ENCODE measurements at places on chromosomes 7 and 10.
A peak's percentile ranks its signal among the peaks of the same experiment; 100 is the strongest.

DNA sequence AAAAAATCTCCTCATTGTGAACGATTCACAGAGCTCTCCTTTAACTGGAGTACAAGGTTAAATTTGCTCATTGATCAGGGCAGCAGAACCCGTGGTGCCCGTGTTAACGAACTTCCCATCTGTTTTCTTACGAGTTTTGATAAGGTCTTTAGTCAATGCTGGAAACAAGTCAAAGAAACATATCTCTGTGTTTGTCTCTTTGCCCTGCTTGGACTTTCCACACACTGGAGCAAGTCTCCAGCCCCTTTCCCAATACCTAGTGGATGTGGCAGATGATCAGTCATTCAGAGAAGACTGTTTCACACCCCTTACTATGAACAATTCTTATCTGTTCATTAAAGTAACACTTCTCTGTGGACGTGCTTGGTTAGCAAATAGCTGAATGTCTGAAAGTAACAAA, 121.3 kb downstream of the ARID5B start:
- no peak for DNase-seq

GRCh38 chr7:45970454-45970853, 49.4 kb upstream of the IGFBP3 start:
- DNase-seq: no peak

DNA sequence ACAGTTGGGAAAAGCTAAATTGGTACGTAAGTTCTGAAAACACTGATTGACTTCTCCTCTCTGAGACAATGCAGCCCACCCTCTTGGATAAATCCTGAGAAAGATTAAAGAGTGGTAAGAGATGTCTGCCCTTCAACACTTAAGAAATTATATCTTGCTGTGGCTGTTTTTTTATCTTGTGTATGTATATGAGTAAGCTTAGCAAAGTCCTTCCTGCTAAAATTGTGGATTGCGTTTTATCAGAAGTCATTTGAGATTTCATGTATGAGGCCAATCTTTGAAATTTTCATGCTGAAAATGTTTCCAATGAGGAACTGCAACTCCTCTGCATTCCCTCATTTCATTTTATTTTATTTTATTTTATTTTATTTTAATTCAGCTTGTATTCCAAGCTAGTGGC, 106.2 kb upstream of the INHBA start:
- DNase-seq: no peak

GRCh38 chr7:51067757-51068156, 248.9 kb downstream of the COBL start:
- DNase-seq: no peak

GRCh38 chr10:61120805-61121204, 176.8 kb upstream of the RHOBTB1 start:
- no peak for DNase-seq

GRCh38 chr7:37690206-37690605, 6.6 kb downstream of the GPR141 start:
- DNase-seq: no peak

DNA sequence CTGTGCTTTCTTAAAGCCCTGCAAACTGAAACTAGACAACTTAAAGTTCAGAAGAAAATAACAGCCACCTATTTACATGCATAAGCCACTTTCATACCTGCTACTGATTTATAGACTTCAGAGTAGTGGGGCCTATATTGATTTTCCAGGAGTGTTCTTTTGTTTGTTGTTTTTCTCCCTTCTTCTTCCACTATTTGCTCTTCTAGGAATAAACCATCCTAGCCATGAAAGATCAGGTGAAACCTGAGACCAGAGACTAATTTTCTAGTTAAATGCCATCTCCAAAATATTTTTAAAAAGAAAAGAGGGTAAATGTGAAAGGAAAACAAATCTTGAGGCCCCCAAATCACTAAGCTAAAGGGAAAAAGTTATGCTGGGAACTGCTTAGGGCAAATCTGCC, 72.4 kb upstream of the C1GALT1 start:
- DNase-seq: no peak

GRCh38 chr7:117173035-117173770, 149.7 kb downstream of the WNT2 start:
- DNase-seq: no peak

DNA sequence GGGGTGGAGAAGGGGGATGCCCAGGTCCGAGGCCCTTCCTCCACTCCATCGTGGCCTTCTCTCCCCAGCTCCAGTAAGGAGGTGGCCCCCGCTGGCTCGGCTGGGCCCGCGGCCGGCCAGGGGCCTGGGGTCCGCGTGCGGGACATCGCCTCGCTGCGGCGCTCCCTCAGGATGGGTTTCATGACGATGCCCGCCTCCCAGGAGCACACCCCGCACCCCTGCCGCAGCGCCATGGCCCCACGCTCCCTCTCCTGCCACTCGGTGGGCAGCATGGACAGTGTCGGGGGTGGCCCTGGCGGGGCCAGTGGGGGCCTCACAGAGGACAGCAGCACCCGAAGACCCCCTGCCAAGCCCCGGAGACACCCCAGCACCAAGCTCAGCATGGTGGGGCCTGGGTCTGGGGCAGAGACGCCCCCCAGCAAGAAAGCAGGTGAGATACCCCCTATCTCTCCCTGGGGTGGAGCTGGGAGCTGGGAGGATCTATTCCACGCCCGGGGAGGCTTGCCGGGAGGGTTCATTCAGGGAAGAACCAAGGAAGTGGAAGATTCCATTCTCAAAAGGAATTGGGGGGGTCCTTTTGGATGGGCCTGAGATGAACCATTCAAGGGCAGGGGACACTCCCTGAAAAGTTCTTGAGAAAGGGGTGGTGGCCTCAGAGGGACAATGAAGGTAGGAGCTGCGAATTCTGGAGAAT, 3.2 kb downstream of the NYAP1 start:
- DNase-seq: no peak

GRCh38 chr7:114439581-114439980, 25.0 kb downstream of the FOXP2 start:
- no peak for DNase-seq

DNA sequence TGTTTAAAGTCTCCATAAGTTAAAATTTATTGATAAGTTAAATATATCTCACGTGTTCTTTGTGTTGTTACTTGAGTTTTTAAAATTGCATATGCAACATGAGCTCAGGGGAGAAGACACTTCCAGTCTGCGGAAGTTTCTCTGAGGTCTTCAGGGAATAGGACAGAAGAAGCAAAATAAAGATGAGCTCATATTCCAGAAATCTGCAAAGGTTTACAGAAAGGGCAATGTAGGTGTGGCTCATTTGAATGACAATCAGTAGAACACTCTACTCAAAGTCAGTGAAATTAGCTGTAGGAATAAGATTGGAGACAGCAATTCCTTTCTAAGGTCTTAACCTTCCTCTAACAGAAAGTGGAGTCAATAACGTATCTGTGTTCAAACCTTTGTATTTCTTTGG, 53.7 kb downstream of the CACNA2D1 start:
- no peak for DNase-seq

DNA sequence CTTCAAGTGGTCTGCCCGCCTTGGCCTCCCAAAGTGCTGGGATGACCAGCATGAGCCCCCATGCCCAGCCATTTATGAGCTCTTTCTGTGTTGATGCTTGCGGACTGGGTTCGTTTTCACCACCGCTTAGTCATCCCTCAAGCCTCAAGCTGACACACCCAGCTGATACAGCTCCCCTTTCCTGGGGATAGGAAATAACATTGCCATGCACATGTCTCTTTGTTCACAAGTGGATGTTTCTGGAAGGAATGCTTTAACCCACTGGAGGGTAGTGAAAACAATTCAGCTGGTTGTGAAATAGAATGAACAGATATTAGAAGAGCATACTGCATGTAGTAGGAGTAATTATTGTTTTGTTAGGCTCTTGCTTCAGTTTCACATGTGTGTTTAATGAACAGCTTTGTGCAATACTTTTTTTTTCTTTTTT, 8.5 kb upstream of the METTL27 start:
- no peak for DNase-seq

DNA sequence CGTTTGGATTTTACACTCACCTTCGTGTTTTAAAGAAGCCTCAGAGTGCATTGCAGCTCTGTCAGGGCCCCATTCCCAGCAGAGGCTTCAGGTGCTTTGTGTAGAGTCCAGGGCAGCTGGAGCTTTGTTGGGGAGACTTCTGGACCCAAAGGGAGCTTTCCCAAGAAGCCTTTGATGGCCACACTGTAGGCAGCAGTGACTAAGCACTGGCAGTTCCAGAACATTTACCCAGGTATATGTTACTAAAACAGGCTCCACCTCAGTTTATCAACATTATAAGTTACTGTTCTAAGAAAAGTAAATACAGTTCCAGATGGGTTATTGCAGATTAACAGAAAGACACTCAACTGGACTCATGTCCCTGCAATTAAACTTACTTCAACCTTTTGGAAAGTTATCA, 66.8 kb downstream of the LANCL2 start:
- DNase-seq: no peak

GRCh38 chr10:31586723-31587638, 268.0 kb downstream of the ZEB1 start:
- DNase-seq: no peak

DNA sequence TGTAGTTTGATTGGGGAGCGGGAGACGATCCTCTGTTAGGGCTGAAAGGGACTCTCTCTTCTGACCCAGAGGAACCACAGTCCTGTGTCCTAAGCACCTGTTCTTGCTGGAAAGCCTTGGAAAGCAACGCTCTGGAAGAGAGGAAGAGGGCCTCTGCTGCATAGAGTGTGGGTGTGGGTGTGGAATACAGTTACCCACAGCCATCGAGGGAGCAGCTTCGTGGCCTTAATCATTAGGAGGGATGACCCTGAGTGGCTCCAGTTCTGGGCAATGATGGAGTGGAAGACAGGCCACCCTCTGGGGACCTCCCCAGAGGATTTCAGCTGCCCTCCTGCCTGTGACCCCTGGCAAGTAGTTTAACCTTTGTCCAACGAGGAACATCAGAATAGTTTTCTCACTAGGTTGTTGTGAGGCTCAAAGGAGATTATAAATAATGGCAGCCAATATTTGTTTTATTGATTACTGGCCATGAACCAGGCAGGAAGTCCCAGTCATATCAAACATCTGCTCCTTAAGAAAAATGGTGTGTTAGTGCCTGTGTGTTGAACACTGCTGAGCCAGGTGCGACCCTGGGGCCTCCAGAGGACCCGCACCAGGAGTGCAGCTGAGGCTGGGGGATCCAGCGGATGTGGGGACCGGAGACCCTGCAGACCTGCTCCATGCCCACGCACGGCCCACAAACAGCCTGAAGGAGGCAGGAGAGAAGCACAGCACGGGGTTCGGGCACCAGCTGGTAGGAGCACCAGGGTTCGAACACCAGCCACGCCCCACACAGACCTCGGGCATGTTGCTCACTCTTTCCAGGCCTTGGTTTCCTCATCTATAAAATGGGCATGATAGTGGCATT, 35.6 kb downstream of the FAM241B start:
- no peak for DNase-seq

DNA sequence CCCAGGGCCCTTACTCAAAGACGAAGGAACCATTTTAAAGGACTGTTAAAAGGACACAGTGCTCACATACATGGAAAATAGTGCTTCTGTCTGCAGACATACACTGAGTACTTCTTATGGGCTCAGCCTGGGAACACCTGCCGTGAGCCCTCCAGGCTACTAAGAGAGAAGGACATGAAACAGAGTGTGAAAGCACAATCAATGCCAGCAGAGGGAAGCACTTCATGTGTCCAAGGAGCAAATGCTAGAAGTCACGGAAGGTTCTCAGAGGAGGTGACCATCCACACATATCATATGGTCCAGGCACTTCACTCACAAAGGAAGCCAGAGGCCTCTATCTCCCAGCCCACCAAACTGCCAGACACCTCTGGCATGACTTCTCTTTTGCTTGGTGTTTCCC, 15.5 kb downstream of the ELMO1 start:
- no peak for DNase-seq

GRCh38 chr10:14433147-14433546, 102.4 kb upstream of the FRMD4A start:
- DNase-seq: no peak

DNA sequence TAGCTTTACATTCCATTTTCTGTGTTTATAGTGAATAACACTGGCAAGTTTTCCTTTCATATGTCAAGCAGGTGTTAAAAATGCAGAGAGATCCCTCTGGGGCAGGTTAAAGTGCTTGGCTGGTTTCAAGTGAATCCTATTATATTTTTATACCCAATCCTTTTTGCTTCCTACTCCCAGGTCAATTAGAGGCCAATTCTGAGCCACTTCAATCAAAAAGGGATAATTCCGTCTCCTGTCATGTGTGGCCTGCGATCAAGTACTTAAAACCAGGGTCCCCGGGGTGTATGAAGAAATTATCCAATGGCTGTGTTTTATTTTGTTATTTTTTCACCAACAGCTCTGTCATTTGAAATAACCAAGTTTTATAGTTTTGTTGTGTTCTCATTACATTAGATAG, 313.2 kb downstream of the PRPF18 start:
- no peak for DNase-seq

DNA sequence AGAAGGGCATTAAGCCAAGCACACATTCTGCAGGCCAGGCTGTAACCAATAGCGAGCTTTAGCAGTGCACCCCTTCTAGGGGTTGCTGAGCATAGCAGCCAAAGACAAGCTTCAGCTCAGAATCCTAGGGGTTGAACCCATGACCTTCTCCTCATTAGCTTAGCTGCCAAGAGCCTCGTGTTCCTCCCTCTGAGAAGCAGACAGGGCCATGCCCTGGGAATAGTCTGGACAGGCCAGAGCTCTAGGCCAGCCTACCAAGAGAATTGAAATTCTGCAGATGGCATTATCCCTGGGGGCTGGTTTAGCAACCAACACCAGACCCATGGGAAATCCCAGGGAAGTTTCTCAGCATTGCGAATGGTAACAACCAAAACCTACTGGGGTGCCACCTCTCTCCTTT, 77.2 kb downstream of the PLXNA4 start:
- DNase-seq: no peak

- DNase-seq: no peak
Measured at GRCh38 chr7:82018226-82018625, 248.4 kb upstream of the HGF start.

GRCh38 chr7:28276298-28276697, 95.7 kb upstream of the JAZF1 start:
- DNase-seq: no peak

GRCh38 chr7:81641873-81642272, 128.0 kb downstream of the HGF start:
- no peak for DNase-seq

- peak; percentile 64 for DNase-seq
Measured at GRCh38 chr10:35218339-35218955, 91.8 kb downstream of the CREM start.

GRCh38 chr7:87474533-87475358, 734 bp downstream of the ABCB4 start:
- no peak for DNase-seq

GRCh38 chr10:5094265-5095205, at the start of gene AKR1C3:
AKR1C3 (plus strand) TSS chr10:5094414; CDS start chr10:5094445, 31 bp downstream.
- DNase-seq: no peak

All from dorsolateral prefrontal cortex (tissue), 122 donors.